ENCODE measurements at places on chromosomes 11 and 22.

DNA sequence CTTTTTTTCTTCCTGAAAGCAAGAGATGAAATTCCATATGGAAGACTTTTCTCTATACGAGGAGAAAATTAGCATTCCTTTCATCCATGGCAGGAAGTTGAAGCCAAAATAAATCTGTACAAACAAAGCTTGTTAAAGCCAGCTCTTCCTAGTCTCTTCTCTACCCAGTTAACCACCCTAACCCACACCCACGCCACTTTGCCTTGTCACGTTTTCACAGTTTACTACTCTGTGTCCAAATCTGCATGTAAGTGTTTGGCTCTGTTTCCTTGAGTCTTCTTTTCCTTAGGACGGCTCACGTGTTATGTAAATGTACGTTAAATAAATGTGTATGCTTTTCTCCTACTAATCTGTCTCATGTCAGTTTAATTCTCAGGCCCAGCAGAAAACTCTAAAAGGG lies 7.1 kb upstream of the HMOX1 start:
- no peak for DNase-seq

GRCh38 chr11:114921697-114922096 lies 243.4 kb downstream of the NXPE2 start:
- DNase-seq: no peak

GRCh38 chr11:117513666-117514065 lies 186.0 kb downstream of the CEP164 start:
- no peak for DNase-seq

DNA sequence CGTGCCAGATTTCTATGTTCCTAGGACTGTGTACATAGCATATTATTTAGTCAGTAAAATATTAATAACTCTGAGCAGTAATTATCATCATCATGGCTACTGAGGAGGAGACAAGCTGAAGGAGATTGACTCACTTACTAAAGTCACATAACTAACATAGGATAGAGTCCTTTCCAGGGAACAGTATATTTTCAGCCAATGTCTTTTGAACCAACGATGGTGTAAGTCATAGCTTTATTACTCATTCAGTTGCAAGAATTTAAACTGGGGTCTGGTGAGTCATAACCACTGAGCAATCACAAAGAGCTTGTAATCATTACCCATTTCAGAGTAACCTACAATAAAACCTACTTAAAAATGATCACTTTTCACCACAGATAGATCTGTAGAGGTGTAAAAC lies 1564.8 kb upstream of the TENM4 start:
- no peak for DNase-seq

DNA sequence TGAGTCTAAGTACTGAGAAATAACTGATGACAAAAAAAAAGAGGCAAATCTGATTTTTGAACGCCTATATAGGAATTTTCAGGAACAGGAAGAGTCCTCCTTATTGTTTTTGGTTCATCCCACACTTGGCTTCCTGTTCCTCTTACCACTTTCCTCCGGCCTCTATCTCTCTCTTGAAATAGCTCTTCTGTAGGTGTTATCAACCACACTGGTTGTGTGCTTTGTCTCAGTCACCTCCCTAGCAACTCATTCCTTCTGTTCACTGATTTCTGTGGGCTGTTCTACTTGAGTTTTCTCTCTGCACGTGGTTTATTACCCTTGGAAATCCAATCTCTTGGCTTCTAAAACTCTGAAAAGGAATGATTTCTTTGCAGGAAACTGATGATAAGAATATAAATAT lies 78.7 kb upstream of the C11orf87 start:
- no peak for DNase-seq

- DNase-seq: no peak
Measured at GRCh38 chr22:40009951-40010671, 15.4 kb downstream of the FAM83F start.

DNA sequence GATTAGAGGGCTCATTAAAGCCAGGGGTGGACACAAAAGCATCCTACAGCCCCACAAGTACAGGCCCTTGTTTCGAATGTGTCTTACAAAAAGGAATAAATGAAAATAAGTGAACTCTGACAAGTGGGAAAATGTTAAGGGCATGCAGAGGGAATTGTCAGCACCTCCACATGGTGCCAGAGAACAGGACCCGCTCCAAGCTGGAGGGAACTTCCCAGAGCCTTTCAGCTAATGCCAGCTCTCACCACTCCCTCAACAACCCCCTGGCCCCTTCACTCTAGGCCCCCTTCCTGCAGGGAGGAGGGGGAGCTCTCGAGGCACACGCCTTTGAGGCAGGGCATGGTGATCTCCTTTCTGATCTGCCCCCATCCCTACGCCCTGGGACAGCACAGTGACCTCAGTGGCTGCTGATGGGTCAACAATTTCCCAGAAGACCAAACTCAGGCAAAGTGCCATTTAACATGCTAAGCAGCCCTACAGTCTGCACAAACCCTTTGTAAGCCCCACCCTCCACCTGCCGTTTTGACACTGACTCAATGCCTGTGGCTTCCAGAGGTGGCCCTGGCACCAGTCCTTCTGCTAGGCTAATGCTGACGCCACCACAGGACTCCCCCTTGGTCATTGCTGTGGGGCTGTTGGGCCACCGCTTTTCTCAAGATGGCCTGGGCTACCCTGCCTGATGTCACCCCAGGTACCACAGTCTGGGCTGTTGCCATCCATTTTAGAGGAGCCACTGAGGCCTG lies 12.5 kb upstream of the CHST1 start:
- no peak for DNase-seq

Data from activated CD4-positive, CD25-positive, alpha-beta regulatory T cell treated with anti-CD3 and anti-CD28 coated beads, Interleukin-2, amount 50 U/mL, for 72 hours (primary cell).